ENCODE measurements at places on chromosomes 2 and 18. TPM values are rescaled to one million over a fixed set of nuclear protein-coding genes. Genes with fewer than 3 reads are reported as not detected.
A peak's percentile ranks its signal among the peaks of the same experiment; 100 is the strongest.

- H3K27ac ChIP-seq = no peak overlapping the region
- no peaks in the 10 kb centered on the region for H3K4me1 ChIP-seq
- no peaks in the 10 kb centered on the region for H3K36me3 ChIP-seq
- DNase-seq = no peak
- H3K27me3 ChIP-seq = no peaks in the 10 kb centered on the region
Observed at GRCh38 chr2:48424356-48424755, 105.6 kb upstream of the STON1 start.

DNA sequence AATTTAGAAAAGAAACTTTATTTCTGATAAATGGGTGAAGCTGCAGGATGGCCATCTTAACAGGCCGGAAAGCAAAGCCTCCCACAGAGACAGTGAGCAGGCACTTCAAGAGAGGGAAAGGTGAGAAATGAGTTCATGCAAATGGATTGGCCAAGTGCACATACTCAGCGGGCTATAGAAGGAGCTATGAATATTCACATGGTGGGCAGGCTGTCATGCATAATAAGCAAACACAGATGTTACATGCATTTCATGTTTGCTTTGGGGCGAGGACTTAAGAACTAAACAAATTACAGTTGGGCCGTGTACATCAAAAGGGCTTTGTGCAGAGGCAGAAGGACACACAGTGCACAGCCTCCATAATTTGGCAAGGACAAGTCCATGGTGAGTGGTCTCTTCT, 69.8 kb upstream of the MAL start:
- H3K4me1 ChIP-seq = no peaks in the 10 kb centered on the region
- no peak for DNase-seq
- no peak overlapping the region for H3K27ac ChIP-seq
- H3K4me3 ChIP-seq = no peak overlapping the region

Gene REG3A
- 834 TPM for total RNA-seq

GRCh38 chr2:232365621-232366321, 12.8 kb upstream of the ALPP start:
- no peaks in the 10 kb centered on the region for H3K27me3 ChIP-seq
- H3K36me3 ChIP-seq = no peaks in the 10 kb centered on the region
- H3K4me3 ChIP-seq = no peak overlapping the region
- H3K27ac ChIP-seq = no peak overlapping the region

GRCh38 chr2:65282477-65283053, 54.9 kb downstream of the ACTR2 start:
- no peaks in the 10 kb centered on the region for H3K27me3 ChIP-seq
- no peak overlapping the region for H3K4me3 ChIP-seq
- no peaks in the 10 kb centered on the region for H3K36me3 ChIP-seq
- H3K27ac ChIP-seq = no peak overlapping the region

Gene EIPR1
- total RNA-seq = 94.1 TPM

Gene BOK
- 20.2 TPM for total RNA-seq

DNA sequence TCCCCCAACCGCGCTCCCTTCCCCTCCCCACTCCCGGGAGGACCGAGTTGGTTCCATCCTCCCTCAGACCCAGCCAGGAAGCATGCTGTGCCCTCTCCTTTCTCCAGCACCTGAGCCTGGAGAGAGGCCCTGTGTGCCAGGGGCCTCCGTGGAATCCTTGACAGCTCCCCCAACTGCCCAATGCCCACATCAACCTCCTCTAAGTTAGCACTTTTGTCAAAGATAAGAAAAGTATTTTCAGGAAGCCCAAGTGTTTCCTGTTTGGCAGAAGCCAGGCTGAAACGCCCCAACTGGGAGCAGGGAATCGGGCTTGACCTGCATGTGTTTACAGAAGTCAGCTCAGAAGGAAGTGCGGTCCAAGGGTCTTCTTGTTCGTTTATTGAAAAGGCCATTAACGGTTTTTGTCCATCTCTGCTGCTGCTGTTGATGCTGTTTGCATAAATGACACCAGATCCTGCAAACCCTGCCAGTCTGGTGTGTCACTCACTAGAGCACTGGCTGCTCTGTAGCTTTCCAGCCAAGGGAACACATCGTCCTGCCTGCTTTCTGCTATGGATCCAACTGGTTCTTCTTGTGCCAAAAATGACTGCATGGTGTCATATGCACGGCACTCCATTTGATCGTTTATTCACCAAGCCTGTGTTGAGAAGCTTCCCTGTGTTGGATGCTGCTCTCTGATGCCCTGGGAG, 35.4 kb upstream of the COL6A3 start:
- H3K27me3 ChIP-seq = no peaks in the 10 kb centered on the region
- H3K36me3 ChIP-seq = no peaks in the 10 kb centered on the region
- H3K27ac ChIP-seq = peak overlapping the region; percentile 71
- no peaks in the 10 kb centered on the region for H3K4me1 ChIP-seq
- H3K4me3 ChIP-seq = no peak overlapping the region

DNA sequence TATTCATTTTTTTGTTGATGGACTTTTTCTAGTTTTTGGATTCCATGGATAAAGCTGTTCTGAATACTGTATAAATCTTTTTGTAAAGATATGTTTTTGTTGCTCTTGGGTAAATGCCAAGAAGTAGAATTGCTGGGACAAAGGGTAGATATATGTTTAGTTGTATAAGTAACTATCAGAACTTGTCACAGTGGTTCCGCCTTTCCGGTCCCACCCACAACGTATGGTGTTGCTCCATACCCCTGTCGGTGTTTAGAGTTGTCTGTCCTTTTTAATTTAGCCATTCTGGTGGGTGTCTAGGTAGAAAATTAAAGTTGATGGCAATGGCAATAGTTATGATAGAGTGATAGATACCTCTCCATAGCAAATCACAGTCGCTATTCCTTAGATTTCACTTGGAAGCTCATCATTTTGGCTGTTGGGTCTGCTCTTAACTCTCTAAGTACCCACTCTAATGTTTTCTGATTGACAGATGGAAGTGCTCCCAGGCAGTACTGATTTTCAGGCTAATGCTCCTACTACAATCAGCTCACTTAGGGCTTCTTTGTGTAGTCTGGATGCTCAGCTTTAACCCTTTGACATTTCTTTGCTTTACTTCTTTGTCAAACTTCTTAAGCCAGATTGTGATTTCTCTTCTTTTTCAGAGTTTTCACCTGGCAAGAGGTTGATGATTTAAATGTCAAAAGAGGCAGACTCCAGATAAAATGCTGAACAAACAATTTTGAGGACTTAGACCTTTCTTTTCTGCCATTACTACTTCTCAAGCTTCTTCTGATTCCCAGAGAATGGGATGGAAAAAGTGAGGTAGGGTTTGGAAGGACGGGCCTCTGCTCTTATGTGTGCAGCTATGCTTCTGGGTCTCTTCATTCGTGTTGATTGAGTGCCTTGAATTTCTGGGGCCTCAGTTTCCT, 156.4 kb downstream of the AQP4 start:
- no peak overlapping the region for H3K4me3 ChIP-seq
- H3K4me1 ChIP-seq = no peaks in the 10 kb centered on the region
- H3K36me3 ChIP-seq = no peaks in the 10 kb centered on the region
- no peaks in the 10 kb centered on the region for H3K27me3 ChIP-seq

DNA sequence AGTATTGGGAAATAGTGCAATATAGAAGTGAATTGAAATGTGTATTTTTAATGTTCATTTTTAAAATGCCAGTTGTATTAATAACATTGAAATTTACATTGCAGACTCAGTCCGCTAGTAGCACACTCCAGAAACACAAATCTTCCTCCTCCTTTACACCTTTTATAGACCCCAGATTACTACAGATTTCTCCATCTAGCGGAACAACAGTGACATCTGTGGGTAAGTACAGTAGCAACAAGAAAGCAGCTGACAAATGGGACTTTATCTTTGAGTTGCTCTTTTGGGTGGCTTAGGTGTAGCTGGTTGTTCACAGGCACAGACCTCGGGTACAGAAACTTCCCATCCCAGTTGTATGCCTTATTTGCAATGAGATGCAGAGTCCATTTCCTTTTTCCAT, 118.2 kb upstream of the IL1R2 start:
- no peaks in the 10 kb centered on the region for H3K36me3 ChIP-seq
- H3K4me1 ChIP-seq = no peaks in the 10 kb centered on the region
- H3K27me3 ChIP-seq = no peaks in the 10 kb centered on the region
- no peak for DNase-seq
- H3K27ac ChIP-seq = no peak overlapping the region
- no peak overlapping the region for H3K4me3 ChIP-seq

DNA sequence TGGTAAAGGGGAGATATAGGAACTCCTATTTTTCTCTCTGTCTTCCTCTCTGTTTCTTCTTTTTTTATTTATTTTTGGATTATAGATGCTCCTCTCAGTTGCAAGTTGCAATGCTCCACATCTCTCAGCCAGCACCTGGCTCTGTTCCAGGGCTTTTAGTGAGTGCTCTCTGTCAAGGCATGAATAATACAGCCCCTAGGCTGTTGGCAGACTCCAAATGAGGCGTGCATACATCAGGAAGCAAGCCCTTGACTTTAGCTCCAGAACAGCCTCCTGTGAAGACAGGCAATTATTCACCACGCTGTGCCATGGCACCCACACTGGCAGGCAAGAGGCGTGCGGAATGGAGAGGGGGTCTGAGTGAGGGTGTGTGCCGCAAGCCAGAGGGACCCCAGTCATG, 228.1 kb upstream of the PXDN start:
- H3K4me3 ChIP-seq = no peak overlapping the region
- no peak overlapping the region for H3K27ac ChIP-seq
- no peaks in the 10 kb centered on the region for H3K36me3 ChIP-seq

DNA sequence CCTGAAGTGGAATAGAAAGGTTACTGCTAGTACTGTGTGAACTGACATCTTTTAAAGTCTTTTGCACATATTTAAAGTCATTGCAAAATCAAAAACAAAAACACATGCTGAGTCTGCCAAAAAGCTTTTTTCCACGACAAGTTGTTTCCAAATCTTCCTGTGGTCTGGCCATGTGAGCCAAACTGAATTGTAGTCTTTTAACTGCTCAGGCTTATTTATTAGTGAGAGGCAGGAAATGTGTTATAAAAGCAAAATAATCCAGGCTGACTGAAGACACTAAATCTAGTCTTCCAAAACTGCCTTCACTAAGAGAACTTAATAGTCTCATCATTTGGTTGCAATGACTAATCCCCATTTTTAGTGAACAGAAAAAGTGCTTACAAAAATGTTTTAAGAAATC, 2.3 kb downstream of the KRCC1 start:
- no peak overlapping the region for H3K27ac ChIP-seq
- no peak for DNase-seq
- peak overlapping the region; percentile 68 for H3K4me3 ChIP-seq

Measured in Peyer's patch (tissue), 4 donors.